ENCODE measurements at places on chromosomes 7 and 10.

DNA sequence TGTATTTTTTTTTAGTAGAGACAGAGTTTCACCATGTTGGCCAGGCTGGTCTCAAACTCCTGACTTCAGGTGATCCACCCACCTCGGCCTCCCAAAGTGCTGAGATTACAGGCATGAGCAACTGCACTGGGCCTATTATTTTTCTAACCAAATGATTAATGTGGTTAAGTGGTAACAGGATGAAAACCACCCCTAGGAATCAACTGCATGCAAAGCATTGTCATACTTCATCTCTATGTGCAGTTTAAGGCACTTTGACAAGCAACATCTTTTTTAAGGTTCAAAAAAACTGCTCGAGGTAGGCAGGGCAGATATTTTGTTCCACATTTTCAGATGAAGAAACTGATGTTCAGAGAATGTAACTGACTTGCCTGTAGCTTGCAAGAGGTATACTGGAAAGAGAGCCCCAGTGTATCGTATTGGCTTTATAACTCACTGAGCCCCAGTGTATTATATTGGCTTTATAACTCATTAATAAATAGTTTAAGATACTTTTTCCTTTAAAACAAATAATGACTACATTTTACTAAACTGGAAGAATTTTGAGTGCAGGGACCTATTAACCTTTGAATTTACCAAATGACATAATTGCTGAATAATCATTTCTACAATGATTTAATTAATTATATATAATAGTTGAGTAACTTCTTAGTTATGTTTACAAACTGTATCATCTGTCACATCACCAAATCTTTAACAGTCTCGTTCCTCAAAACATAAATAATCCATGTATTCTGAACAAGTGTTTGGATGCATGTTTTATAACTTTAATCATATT lies 38.1 kb downstream of the RTKN2 start:
- DNase-seq, result no peak

DNA sequence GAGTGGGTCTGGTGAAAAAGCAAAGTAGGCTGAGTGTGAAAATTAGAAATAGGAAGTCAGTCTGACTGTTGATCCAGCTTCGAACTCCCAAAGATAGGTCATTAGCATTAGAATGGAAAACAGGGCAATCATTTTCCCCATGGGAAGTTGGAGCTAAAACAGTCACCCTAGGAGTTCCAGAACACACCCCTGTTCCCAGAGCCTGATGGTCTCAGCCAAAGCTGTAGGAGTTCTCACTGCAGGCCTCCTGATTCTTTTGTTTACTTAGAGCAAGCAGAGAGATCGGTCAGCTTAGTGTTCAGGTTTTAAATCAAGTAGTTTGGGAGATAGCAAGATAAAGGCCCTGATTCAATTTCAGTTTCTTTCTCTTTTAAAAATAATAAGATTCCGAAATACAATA lies 28.8 kb upstream of the JCAD start:
- no peak for DNase-seq

DNA sequence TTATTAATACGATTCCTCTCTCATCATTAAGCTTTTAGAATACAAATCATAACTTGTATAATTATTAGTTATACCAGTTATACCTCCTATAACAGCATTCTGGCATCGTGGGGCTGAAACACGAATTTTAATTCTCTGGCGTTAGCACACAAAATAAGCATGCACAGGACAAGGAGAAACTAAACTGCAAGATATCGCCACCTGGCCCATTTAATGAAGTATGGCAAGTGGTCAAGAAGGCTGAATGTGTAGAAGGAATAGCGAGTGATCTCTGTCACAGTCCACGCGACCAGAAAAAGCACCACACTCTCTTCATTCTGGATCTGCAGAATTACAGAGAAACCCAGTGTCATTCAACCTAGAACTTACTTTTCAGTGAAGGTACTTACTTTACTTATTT lies 18.1 kb downstream of the HACD1 start:
- no peak for DNase-seq

- no peak for DNase-seq
Observed at GRCh38 chr10:86018735-86019058, 347.9 kb downstream of the GRID1 start.

GRCh38 chr10:131453721-131454634 lies 142.5 kb upstream of the TCERG1L start:
- peak; percentile 32 for DNase-seq

DNA sequence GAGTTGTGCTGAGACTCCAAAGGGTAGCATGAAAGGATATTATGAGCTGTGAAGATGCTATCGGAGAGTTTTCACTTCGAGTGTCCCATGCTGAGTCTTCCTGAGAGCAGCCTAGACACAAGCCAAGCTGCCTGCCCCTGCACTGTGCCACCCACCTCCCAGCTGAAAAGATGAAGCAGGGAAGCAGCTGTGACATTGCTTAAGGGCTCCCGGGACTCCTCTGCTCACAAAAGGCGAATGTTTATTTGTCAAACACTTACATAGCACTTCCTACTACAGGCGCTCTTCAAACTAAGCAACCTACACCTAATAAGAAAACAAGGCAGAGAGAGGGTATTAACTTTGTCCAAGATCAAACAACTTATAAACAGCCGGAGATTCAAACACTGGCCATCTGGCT lies 95.6 kb downstream of the OSBPL3 start:
- no peak for DNase-seq

GRCh38 chr10:96831200-96831866 lies 765 bp upstream of the LCOR start:
- DNase-seq, result no peak

GRCh38 chr7:55275291-55276200 lies 89.6 kb upstream of the LANCL2 start:
- no peak for DNase-seq

DNA sequence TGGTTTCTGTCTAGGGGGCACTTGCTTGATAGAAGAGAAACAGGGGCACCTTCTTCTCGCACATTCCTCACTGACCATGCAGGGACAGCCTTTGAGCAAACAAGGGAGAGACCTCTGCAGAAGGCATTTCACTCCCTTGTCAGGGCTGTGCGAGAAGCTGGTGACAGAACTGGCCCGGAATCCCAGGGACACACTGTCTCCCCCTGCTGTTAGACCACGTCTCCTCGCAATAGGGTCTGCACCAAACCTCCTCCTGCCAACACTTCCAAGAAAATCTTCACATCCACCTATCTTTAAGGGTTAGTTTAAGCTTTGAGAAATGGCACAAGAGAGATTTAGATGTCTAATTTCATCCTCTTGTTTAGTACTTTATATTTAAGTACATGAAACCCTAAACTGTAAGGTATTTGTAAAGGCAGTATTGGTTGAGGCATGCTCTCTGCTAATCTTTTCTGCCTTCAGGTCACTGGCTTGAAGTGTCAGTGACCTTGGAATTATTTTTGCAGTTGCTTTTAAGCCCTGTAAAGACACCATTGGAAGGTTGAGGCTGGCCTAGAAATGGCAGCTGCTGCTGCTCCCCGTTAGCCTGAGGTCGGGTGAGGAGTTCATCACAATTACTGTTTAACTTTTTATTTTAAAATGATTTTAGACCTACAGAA lies 37.0 kb downstream of the RBM20 start:
- DNase-seq, result peak; percentile 10

GRCh38 chr7:127905491-127906330 lies 125.5 kb downstream of the LRRC4 start:
- no peak for DNase-seq

- DNase-seq, result peak; percentile 31
Observed at GRCh38 chr10:122475100-122475499, 13.7 kb downstream of the HTRA1 start.

GRCh38 chr10:8278099-8278498 lies 223.6 kb downstream of the GATA3 start:
- no peak for DNase-seq

GRCh38 chr7:112116894-112117293 lies 89.3 kb downstream of the DOCK4 start:
- no peak for DNase-seq

GRCh38 chr7:134954197-134955082 lies 31.9 kb upstream of the AGBL3 start:
- no peak for DNase-seq

DNA sequence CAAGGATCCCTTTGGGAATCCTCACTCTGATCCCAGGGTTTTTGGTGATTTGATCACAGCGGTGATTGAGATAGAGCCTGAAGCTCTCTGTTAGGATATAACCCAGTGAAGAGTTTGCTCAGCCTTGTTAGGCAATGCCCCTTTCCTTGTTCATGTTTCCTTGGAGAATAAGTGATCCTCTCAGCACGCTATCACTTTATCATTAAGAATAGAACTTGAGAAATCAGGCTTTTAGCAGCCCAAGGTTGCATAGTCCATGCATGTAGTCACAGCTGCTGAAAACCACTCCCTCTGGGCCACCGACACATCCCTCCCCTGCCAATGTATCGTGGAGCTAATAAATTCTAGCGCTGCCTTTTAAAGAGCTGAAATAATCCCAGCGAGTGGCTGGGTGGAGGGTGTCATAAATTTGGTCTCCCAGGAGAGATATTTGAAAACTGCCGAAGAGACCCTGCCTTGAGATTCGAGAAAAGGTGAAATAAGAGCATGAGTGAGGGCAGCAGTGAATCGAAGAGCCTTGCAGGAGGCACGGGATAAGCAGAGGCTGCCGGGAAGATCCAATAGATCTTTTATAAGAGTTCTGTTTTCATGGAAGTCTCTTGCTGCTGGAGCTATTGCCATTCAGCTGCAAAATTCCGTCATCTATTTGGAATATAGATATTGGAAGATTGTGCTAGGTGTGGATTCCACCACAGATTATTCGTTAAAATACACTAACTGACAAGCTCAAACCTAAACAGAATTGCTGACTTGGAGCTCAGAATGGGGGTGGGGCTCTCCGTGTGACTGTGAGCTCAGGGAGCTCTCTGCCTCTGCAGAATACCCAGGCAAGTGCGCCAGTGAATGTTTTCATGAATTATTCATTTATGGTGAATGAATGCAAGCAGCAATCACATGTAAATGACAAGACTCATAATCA lies 249.8 kb downstream of the TRIL start:
- no peak for DNase-seq

DNA sequence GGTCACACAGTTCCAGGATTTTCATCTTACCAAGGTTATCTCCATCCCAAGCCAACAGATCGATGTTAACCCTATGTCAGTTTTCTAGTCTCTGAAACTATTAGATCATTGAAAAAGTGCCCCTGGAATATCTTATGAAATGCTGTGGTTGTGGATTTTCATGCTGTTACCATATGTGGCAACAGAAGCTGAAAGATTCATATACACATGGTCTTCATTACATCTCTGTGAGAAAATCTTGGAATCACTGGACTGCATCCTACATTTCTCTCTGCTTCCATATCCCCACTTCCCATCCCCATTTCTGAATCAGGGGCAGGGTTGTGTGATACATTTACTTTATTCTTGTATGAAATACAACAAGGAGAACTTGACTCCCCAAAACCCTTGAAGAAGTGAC lies 146.1 kb downstream of the SLC16A9 start:
- DNase-seq, result no peak

DNA sequence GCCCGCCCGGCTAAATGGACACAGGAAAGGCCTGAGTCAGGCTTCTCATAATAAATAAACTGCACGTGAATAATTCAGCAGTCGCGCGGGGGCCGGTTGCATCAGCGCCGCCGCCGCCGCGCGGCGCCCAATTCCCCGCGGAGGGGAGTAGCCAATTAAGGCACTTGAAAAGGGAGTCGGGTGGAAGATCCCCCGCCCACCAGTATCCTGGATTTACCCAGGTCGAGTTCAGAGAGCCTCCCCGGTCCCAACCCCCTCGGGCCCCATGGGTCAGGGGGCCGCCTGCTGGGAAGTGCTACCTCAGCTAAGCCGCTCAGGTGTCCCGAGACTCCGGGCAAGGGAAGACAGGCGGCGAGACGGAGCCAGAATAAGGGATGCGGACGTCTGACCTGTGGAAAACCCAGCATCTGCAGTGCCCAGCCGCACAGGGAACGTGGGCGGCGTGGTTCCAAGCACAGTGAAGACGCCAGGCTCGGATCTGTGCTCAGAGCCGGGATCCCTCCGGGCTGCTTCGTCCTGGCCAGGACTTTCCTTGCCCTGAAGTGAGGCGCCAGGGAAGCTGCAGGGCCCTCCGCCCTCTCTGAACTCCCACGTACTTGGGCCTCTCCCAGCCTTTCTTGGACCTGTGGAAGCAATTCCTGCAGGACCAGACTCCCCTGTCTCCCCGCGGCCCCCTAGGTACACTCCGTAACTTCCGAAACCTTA lies 7.3 kb upstream of the LBX1 start:
- DNase-seq, result no peak

- no peak for DNase-seq
Observed at GRCh38 chr7:30727061-30727945, 24.6 kb upstream of the INMT start.

GRCh38 chr10:17426263-17426750 lies 28.1 kb downstream of the ST8SIA6 start:
- DNase-seq, result no peak

- DNase-seq, result no peak
Observed at GRCh38 chr7:55794527-55794926, 68.0 kb downstream of the SEPTIN14 start.

GRCh38 chr10:106952033-106952432 lies 212.5 kb downstream of the SORCS1 start:
- DNase-seq, result no peak

DNA sequence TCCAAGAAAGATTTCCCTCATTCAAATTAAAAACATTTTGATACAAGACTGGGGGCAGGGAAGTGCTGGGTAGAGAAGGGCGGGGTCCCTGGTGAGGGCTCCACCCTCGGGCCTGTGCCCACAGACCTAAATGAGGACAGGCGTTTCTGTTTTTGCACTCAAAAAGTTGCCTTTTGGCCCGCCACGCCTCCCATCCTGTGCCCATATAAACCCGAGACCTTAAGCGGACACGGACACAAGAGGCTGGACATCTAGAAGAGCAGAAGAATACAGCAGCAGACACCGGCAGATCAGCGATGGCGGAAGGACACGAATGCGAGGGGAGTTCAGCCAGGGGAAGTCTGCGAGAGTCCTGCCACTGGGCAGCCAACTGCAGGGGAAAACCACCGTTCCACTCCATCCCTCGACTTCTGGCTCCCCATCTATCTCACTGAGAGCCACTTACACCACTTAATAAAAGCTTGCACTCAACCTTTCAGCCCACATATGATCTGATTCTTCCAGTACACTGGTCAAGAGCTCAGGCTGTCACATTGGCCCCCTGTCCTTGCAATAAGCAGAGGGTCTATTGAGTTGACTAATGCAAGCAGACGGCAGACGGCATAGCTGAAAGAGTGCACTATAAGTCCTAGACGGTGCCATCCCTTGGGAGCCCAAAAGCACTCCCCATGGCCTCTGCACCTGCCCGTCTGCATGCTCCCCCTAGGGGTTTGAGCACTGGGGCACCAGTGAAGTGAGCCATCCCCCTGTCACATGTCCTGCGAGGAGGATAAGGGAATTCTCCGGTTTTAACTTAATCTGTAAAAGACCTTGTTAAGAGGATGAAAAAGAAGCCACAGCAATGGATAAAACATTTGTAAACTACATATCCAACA lies 181.8 kb upstream of the PRSS1 start:
- no peak for DNase-seq

All from prostate gland (tissue), 2 donors.